GM23248 (cell line): ENCODE measurements at places on chromosomes 7 and 10. TPM values are rescaled to one million over a fixed set of nuclear protein-coding genes. Genes with fewer than 3 reads are reported as not detected.

DNA sequence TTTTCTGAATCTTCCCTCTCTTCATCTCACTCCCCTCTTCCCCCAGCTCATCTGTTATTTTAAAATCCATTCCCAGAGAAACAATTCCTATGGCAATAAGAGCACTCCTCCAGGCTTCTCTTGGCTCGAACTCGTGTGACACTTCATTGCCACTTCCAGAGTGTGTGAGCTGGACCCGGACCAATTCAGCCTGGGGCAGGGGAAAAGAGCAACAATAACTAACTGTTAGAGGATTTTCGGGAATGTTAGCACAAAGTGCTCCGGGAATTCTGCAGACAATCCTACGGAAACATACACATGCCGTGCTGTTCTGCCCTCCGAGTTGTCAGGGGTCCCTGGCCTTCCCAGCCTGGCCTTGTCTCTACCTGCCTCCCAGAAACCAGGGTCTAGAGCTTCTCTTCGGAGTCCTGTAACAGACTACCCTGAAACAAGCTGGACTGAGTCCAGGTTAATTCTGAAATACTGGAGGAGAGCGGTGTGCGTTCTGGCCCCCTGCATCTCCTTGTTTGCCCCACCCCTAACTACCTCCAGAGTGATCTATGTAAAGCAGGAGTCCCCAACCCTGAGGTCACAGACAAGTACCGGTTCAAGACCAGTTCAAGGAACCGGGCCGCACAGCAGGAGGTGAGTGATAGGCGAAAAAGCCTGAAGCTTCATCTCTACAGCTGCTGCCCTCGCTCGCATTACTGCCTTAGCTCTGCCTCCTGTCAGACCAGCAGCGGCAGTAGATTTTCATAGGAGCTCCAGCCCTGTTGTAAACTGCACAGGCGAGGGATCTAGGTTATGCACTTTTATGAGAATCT lies 11.3 kb downstream of the COL26A1 start:
- no peak overlapping the region for H3K4me3 ChIP-seq
- DNase-seq = peak; percentile 23
- 0 out of 2 replicates have a peak, but pooled peaks cover 8% of the 10 kb centered on the region for H3K4me1 ChIP-seq
- peaks cover 34% of the 10 kb centered on the region for H3K27me3 ChIP-seq
- no peak overlapping the region for H3K27ac ChIP-seq

GRCh38 chr10:12941966-12942365 lies 59.5 kb downstream of the CCDC3 start:
- no peaks in the 10 kb centered on the region for H3K36me3 ChIP-seq
- H3K27me3 ChIP-seq = no peaks in the 10 kb centered on the region
- H3K27ac ChIP-seq = no peak overlapping the region
- no peak overlapping the region for H3K4me3 ChIP-seq
- no peaks in the 10 kb centered on the region for H3K4me1 ChIP-seq
- DNase-seq = no peak

DNA sequence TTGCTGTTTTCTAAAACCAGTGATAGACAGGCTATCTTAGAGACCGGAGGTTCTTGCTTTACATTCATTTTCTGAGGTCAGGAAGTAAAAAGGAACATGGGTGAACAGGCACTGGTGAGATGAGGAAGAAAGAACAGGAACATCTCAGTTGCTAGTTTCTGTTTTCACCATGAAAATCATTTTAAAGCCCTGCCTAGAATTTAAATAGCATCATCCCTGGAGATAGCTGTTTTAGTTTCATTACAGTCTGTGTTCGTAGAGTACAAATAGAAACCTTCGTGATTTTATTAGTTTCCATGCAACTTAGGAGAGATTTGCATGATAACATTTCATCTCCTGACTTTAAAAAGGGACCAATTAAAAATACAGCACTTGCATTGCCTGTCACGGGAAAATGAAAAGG lies 14.7 kb downstream of the KCNMA1 start:
- no peaks in the 10 kb centered on the region for H3K36me3 ChIP-seq
- no peak overlapping the region for H3K4me3 ChIP-seq
- no peaks in the 10 kb centered on the region for H3K27me3 ChIP-seq
- DNase-seq = no peak
- no peak overlapping the region for H3K27ac ChIP-seq
- H3K4me1 ChIP-seq = no peaks in the 10 kb centered on the region

- peak overlapping the region; percentile 71 for H3K27ac ChIP-seq
- peak; percentile 7 for DNase-seq
- no peaks in the 10 kb centered on the region for H3K36me3 ChIP-seq
- H3K4me3 ChIP-seq = no peak overlapping the region
These were observed 39.4 kb upstream of the SH2D4B start for GRCh38 chr10:80498078-80498832.

DNA sequence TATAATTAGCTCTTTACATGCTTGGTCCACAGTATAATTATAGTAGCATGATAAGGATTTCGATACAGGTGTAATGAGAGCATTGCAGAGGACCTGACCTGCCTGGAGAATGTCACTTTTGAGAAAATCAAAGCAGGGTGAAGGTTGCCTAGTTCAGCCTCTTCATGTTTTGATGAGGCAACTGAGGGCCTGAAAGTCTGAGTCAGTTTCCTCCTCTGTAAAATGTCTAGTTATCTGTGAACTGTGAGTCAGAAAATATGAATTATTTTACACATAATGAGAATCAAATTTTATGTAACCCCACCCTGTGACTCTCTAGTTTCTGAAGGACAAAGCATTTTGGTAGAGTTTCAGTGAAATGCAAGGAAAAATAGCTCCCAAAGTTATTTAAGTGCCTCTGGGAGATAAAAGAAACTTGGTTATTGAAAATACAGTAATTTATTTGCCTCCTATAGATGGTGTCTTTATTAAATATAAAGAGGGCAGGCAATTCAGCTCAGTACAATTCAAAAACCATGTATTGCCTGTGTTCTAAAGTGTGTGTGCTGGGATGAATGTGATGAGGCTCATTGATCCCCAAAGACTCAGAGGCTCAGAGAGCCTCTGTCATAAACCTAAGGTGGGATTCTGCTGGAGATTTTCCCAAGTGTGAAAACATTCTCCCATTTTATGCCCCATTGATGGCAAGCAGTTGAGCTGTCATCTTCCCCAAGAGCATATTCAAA lies 37.3 kb upstream of the SAMD9L start:
- H3K4me1 ChIP-seq = peaks cover 10% of the 10 kb centered on the region
- H3K27me3 ChIP-seq = peaks cover 32% of the 10 kb centered on the region
- H3K4me3 ChIP-seq = no peak overlapping the region
- no peak overlapping the region for H3K27ac ChIP-seq

GRCh38 chr10:109587366-109587765 lies 335.9 kb downstream of the XPNPEP1 start:
- H3K4me1 ChIP-seq = no peaks in the 10 kb centered on the region
- no peak for DNase-seq
- H3K27me3 ChIP-seq = no peaks in the 10 kb centered on the region
- H3K4me3 ChIP-seq = no peak overlapping the region

GRCh38 chr7:138738551-138739335 lies 37.6 kb upstream of the SVOPL start:
- no peaks in the 10 kb centered on the region for H3K4me1 ChIP-seq
- H3K4me3 ChIP-seq = no peak overlapping the region
- no peak overlapping the region for H3K27ac ChIP-seq
- H3K36me3 ChIP-seq = no peaks in the 10 kb centered on the region
- peaks cover 4% of the 10 kb centered on the region; the same call in 1 of the 2 replicates for H3K27me3 ChIP-seq

DNA sequence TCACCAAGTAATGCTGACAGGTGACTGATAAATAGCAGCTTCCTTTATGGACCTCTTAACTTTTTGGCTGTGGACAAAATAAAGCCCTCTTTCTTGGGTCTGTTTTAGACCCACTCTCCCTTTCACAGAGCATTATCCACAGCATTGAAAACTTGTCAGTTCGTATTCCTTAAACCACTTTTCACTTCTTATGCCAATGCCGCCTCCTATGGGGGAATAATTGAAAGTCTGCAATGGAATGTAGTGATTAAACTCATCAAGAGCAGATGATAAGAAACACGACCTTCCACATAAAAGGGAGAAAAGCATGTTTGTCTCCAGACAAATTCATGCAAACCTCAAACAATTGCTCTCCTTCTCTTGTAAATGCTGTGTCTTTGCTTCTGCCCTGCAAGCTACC lies 153.4 kb downstream of the SORCS1 start:
- no peaks in the 10 kb centered on the region for H3K4me1 ChIP-seq
- DNase-seq = no peak
- H3K27ac ChIP-seq = no peak overlapping the region
- no peak overlapping the region for H3K4me3 ChIP-seq
- H3K36me3 ChIP-seq = no peaks in the 10 kb centered on the region

The MRLN gene
- not detected in 2 replicates for total RNA-seq

The FRA10AC1 gene
- total RNA-seq = 7.6 and 17.1 TPM in 2 replicates

The KIAA1217 gene
- total RNA-seq = 4.7 and 5.4 TPM in 2 replicates

The TMEM213 gene
- not detected in 2 replicates for total RNA-seq

The PTPRZ1 gene
- total RNA-seq = under 0.01 TPM in 1 of 2 replicates, not detected in the other
